ENCODE measurements at places on chromosomes 5 and 9.
A peak's percentile ranks its signal among the peaks of the same experiment; 100 is the strongest.

GRCh38 chr5:77418162-77418561 lies 74.0 kb downstream of the WDR41 start:
- DNase-seq, result no peak

- DNase-seq, result no peak
Measured at GRCh38 chr5:2375757-2376250, 375.7 kb downstream of the IRX2 start.

GRCh38 chr5:80213466-80213865 lies 42.4 kb downstream of the SERINC5 start:
- DNase-seq, result no peak

GRCh38 chr5:152124409-152125041 lies 199.9 kb upstream of the GLRA1 start:
- no peak for DNase-seq

DNA sequence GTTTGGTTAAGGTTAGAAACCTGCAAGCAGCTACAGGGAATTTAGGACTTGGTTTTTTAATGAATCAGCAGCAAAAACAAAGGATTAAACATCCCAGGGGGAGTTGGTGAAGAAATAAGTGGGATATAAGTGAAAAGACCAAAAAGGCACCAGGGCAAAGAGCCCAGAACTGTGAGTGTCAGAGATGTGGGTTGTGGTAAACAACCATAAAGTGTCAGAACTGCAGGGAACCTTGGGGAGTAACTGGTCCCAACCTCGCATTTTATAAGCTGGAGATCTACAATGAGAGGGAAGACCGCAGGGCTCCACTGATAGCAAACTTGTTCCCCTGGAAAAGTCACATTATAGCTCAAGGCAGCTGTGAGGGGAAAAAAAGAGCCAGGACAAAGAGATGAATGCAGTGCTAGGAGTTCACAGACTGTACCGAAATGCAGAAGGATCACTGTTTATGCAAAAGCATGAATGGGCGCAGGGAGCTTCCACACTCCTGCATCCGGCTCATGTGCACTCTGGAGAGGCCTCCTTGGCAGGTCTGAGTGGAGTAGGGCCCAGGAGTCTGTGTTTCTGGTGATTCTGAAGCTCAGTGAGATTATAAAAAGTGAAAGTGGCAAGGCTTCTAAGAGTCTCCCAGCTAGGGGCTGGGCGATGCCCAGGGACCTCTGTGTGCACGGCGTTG lies 156.3 kb downstream of the GOLPH3 start:
- DNase-seq, result no peak

- no peak for DNase-seq
Measured at GRCh38 chr9:121021301-121021700, 28.8 kb downstream of the C5 start.

DNA sequence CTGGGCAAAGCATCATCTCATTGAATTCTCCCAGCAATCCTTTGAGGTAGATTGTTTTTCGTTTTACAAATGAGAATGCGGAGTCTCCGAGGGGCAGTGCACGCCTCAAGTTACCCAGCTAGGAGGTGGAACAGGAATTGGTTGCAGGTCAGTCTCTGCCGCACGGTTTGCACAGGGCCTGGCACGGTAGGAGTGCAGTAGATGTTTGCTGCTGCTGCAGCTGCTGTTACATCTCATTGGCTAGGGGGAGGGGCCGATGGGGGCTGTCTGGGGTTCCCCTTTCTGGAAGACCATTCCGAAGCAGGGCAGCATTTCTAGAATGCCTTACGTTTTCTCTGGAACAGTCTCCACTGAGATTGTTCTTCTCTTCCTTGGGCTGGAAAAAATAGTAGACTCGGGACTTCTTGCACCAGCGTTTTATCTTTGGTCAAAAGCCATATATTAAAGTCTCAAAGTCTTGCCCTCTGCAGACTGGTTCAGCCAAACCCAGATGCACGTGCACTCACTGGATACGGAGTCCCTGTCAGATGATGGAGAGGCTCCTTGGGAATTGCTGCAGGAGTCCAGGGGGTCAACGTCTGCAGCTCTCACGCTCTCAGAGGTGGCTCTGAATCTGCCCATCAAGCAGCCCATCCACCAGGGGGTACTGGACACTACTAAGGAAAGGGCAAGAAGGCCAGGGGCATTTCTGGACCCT lies 1.2 kb downstream of the USP20 start:
- DNase-seq, result peak; percentile 27

DNA sequence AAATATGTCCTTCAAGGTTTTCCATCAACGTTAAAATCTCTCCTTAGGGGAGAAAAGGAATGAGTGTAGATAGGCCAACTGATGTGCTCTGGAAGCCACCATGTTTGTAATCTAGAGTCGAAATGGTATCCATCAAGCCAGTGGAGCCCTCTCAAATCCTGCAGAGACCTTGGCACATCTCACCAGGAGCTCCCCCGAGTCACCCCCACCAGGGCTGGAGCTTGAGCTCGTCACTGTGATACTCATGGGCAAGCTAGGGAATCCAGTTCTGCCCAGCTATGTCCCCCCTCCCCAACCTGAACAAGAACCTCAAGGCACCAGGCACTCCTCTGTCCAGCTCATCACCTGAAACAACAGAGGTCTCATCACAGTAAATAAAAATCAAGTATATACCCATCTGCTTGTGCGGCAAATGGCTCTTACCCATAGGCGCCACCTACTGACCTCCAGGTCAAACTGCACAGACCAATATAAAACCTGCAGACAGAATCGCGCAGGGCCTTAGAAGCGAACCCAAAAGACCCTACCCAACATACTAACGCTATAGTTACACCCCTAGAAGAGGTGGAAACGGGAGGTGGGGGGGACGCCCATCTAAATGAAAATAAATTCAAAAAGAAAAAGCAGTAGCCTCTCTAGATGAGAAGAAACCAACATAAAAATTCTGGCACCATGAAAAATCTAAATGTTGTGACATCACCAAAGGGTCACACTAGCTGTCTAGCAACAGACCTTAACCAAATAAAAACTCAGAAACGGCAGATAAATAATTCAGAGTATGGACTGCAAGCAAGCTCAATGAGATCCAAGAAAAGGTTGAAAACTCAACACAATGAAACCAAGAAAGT lies 75.0 kb downstream of the TTC39B start:
- DNase-seq, result no peak

GRCh38 chr9:120936011-120936763 lies 9.6 kb upstream of the TRAF1 start:
- DNase-seq, result peak; percentile 79
